ENCODE measurements at places on chromosomes 7 and 10. TPM values are rescaled to one million over a fixed set of nuclear protein-coding genes. Genes with fewer than 3 reads are reported as not detected.

Gene TSPAN15
- total RNA-seq: 28.1 TPM

Gene POLR2J2
- 7.2 TPM for total RNA-seq

Gene ATOH7
- total RNA-seq: 11.4 TPM

Gene GATA3
- 1.6 TPM for total RNA-seq

Gene PRF1
- 0.71 TPM for total RNA-seq

Gene PTPRZ1
- total RNA-seq: 221 TPM

Gene MYL10
- total RNA-seq: 3.8 TPM

Gene SLC39A12
- 18.0 TPM for total RNA-seq

Gene TNS3
- 74.2 TPM for total RNA-seq

Gene PDK4
- total RNA-seq: 8.9 TPM

Gene SPDYE3
- total RNA-seq: not detected

Gene CUBN
- 14.3 TPM for total RNA-seq

Gene CTAGE15
- total RNA-seq: 1.8 TPM

Measured in camera-type eye (tissue), 1 donor.